ENCODE measurements at places on chromosomes 3 and 15. TPM values are rescaled to one million over a fixed set of nuclear protein-coding genes. Genes with fewer than 3 reads are reported as not detected.
A peak's percentile ranks its signal among the peaks of the same experiment; 100 is the strongest.

GRCh38 chr15:58760385-58761009 is 10.6 kb upstream of the MINDY2 start:
- no peak for DNase-seq

GRCh38 chr15:73244333-73244732 is 124.4 kb downstream of the HCN4 start:
- peak; percentile 37 for DNase-seq

DNA sequence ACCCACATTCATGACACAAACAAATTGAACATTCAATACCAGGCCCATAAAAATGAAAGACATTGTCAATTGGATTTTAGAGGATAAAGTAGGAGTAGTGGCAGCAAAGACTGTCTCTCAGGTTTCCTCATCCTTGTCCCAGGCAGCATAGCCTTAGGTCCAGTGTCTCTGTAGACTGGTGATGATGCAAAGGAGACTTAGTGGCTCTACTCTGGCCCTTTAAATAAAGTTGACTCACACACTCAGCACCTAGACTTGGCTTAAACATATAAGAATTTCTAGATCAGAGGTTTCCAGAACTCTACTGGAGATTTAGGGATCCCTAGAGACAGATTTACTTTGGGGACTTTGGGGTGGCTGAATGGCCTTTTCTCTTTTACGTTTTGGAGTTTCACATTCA is 166.6 kb downstream of the NR1D2 start:
- DNase-seq = no peak

DNA sequence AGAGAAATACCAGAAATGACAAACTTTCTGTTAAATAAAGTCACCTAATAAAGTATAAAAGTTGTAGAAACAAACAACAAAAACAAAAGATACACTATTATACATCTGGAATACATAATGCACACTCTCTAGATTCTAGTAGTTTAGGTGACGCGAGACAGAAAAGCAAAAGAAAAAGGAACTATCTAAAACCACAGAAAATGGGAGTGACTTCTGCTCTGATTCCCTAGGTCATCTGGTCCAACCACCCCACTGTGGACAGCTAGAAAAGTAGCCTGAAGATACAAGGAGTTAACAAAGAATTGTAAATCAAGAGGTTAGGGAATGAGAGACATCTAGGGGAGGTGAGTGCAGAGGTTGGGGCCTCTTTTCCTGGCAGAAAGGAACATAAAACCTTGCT is 39.1 kb downstream of the DHX36 start:
- DNase-seq = no peak

DNA sequence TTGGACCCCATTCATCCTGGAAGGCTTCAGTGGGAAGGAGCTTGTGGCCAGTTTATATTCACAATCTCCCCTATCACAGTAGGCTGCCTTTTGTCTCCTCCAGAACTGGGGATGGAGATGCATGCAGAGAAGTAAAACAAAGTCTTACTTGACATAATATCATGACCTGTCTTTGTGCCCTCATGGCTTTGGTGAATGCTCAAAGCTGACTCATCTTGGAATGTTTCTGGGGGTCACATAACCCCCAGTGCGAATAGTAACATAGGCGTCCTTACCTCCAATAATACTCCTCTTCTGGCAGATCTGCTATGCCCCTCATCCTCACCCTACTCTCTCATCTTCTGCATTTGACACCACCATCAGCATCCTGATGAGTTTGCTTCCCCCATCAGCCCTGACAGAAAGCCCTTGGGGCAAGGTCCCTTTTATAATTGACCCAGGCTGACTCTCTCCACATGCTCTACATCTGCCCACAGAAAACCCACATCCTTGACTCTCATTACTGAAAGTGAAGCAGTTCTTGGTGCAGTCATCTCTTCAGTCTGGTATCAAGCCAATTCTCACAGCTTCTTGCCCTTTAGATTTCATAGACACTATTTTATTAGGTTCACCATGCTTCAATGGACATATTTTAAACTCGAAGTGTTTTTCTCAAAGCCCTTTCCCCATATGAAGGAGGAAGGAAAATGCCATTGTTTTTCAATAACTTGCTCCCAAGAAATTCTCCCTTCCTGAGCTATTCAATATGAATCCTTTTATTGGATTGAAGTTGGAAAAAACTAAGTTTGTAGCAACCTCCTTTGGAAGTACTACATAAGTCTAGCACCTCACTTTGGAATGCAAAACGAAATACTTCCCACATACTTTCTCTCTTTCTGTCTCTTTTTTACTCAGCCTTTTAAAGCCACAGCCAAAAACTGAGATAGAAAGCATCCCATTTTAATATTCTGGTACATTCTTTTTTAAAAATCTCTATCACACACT is 36.6 kb downstream of the OSTN start:
- no peak for DNase-seq

GRCh38 chr3:69460034-69460433 is 74.1 kb upstream of the FRMD4B start:
- no peak for DNase-seq

- no peak for DNase-seq
Measured at GRCh38 chr15:57923750-57924149, 141.8 kb downstream of the ALDH1A2 start.

GRCh38 chr3:113533534-113533892 is 1.2 kb downstream of the SIDT1 start:
- DNase-seq = no peak

Gene LSMEM2
- 0.24 TPM for total RNA-seq

Gene SLC6A20
- 0.09 TPM for total RNA-seq

DNA sequence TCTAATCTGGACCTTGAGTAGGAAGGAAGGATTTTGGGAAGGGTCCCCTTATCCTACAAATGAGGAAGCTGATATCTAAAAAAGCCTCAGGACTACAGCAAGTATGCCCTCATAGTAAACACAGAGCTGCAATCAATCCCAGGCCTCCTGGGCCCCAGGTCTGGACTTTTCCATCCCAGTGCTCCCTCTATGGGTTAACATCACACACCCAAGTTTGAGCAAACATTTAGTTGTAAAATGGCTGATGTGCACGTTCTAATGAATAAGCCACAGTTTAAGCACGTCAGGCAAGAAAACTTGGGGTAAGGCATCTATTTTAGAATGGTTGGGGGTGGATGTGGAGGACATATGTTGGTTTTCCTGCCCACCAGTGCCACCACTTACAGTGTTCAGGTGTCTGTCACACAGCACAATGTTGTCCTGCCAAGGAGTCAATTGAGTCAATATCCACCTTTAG is 44.3 kb upstream of the UBE2E1 start:
- DNase-seq = peak; percentile 66

GRCh38 chr3:26639339-26639738 is 16.8 kb downstream of the LRRC3B start:
- no peak for DNase-seq

Gene ADAMTSL3
- 0.77 TPM for total RNA-seq

DNA sequence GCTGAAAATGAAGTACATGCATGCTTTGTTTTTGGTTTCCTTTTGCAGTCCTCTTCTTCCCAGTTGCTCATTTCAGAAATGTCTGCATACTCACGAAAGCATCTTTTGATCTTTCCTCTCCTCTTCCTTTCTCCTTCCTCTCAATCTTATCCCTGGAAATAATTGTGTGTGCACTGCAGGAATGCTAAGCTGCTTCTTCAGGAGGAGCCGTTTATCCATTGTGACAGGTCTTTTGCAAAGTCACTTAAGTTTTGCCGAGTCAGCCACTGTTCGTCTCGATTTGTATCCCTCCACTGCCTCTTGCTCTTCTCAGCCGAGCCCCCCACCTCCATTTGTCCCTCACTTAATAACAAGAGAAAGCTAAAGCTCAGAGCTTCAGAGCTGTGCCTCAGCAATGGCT is 597.6 kb downstream of the AGBL1 start:
- no peak for DNase-seq

- no peak for DNase-seq
Measured at GRCh38 chr15:58566029-58566428, 134.2 kb downstream of the LIPC start.

- DNase-seq = no peak
Measured at GRCh38 chr3:10292505-10293419, at the start of gene GHRL. TSS of gene GHRL (minus strand) at chr3:10292947. CDS start at chr3:10290180, 2,767 bp downstream.

- DNase-seq = no peak
Measured at GRCh38 chr15:25883463-25884259, 20.5 kb upstream of the ATP10A start.

Gene LINGO1
- total RNA-seq = 42.6 TPM

DNA sequence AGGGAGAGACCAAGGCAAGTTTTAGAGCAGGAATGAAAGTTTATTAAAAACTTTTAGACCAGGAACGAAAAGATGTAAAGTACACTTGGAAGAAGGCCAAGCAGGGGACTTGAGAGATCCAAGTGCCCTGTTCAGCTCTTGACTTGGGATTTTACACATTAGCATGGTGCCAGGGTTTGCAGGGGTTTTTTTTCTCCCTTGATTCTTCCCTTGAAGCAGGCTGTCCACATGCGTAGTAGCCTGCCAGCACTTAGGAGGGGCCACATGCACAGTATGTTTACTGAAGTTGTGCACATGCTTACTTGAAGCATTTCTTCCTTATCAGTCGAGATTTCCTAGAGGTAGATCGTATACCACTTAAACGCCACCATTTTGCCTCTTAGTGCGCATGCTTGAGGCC is 277.5 kb upstream of the AGTR1 start:
- no peak for DNase-seq

GRCh38 chr15:52162876-52163275 is 28.3 kb downstream of the GNB5 start:
- no peak for DNase-seq

DNA sequence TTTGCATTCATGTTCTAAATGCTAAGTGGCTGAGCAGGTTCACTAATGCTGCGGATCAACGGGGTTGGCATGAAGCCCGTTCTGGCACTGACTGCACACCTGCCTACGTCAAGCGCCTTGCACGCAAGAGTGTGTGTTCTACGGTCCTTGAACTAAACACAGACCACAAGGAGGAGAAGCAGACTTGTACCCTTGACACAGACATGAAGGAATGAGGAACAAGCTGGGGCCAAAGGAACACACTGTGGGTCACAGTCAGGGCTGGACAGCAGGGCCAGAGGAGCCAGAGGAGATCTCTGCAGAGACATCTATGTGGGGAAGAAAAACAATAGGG is 48.0 kb upstream of the LDHAL6B start:
- no peak for DNase-seq

GRCh38 chr15:67115586-67115969 is 50.2 kb downstream of the SMAD3 start:
- DNase-seq = no peak

DNA sequence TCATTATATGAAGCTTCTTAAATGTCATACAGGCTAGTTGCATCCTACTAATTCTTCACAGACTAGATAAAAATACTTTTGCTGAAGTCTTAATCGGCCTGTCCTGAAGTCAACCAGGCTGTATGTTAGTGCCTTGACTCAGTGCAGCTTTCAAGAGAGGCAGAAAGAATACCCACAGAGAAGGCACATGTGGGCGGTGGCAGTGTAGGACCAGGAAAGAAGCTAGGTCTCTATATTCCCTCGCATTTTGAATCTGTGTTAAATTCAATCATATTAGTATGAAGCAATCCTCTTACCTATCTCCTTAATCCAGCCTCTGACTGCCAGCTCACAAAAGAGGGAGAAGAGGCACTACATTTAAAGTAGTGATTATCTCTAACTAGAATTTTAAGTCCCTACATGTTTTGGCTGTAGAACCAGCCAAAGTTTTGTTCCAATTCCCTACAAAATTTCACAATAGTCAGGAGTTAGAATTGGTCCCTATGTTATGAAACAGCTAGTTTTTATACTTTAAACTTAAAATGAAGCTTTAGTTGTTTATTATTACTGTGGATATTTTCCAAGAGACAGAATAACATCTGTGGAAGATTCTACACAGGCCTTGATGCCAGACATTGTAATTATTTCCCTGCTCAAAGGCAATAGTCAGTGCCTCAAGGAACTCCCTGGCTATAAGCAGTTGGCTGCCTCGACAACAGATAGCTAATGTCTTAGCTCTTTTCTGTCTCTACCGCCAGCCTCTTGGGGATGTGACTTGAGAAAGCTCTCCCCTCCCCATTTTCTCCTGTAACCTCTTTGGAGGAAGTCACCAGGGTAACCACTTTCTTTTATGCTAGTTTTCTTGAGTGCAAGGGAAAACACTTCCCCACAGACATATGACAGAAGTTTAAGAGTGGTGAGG is 31.9 kb downstream of the CRTC3 start:
- no peak for DNase-seq

- no peak for DNase-seq
Measured at GRCh38 chr15:68643216-68643830, 64.5 kb downstream of the CORO2B start.

Gene DNASE1L3
- not detected for total RNA-seq

Gene SLC24A5
- total RNA-seq = not detected

Gene KLF15
- 10.8 TPM for total RNA-seq

DNA sequence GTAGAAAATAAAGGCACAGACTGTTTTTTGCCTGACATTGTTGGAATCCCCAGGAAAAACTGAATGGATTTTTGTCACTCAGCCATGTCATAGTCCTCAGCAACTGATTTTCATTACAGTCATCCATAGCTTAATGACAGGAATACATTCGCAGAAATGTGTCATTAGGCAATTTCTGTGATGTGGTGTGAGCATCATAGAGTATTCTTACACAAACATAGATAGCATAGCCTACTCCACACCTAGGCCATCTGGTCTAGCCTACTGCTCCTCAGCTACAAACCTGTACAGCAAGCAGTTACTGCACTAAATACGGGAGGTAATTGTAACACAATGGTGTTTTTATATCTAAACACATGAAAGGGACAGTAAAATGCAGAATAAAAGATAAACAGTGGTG is 34.4 kb upstream of the FBN1 start:
- no peak for DNase-seq

GRCh38 chr3:188901671-188902287 is 270.0 kb upstream of the TPRG1 start:
- no peak for DNase-seq

- no peak for DNase-seq
Measured at GRCh38 chr15:70291305-70292075, 193.8 kb upstream of the TLE3 start.

Gene RAB6B
- total RNA-seq = 12.3 TPM

Gene C3orf70
- total RNA-seq = 0.66 TPM

Gene GOLGA8B
- total RNA-seq = 37.1 TPM

Gene UBAP1L
- 2.6 TPM for total RNA-seq

Gene TTC21A
- 2.3 TPM for total RNA-seq

- no peak for DNase-seq
Measured at GRCh38 chr3:171315101-171315500, 145.1 kb downstream of the TNIK start.
